Fibroblast of skin of left quadriceps (primary cell): ENCODE measurements at places on chromosomes 7 and 10.

DNA sequence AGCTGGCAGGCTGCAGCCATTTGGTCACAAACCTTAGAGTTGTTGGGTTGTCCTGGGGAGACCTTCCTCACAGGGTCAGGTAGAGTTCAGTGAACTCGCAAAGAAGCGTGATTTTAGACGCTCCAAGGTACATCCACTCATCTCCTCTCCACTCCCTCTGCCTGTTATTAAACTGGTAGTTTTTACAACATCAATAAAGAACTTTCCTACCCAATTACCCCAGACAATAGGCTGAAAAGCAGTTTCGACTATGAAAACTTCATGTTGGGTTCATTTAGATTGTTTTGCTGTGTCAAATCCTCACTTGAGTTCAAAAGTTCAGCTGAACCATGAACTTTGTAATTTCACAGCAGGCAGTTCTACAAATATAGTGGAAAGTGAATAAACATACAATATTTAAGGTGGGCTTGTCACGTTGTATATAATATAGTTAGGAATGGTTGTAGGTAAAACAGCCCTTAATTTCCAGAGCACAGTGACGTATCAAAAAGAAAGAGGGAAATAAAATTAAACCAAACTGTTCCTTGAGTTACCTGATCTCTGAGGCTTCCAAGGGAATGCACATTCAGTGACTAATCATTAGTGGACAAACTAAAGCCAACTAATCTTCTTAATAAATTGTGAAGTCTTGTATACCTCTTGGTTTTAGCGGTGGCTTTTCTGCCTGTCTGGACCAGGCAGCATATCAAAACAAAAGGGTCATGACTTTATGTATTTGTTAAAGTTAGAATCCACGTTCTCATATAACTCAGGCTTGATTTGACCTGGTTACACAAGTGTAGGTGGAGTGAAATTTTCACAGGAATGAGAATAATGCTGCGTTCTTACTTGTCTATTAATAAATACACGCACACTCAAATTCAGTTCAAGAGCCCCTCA lies 100.5 kb downstream of the CYP26A1 start:
- no peak for DNase-seq

GRCh38 chr10:78812571-78813318 lies 256.0 kb upstream of the ZMIZ1 start:
- no peak for DNase-seq

DNA sequence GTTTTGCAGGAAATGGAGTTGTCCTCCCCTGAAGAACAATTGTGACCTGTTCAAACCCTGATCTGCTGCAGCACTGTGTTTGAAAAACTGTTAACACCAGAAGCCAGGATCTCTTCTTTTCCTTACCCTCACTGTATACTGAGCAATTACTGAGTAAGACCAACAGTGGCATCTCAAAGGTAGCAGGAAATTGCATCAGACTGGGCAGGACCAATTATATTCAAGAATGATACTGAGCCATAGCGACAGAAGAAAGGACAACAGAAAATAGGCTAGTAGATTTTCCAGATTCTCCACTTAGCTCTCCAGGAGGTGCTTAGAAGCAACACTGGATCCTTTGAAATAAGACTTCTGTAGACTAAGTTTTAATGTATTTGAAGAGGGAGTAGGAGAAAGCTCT lies 57.4 kb upstream of the INHBA start:
- DNase-seq: no peak

GRCh38 chr10:2205406-2205805 lies 468.1 kb upstream of the ADARB2 start:
- DNase-seq: no peak

DNA sequence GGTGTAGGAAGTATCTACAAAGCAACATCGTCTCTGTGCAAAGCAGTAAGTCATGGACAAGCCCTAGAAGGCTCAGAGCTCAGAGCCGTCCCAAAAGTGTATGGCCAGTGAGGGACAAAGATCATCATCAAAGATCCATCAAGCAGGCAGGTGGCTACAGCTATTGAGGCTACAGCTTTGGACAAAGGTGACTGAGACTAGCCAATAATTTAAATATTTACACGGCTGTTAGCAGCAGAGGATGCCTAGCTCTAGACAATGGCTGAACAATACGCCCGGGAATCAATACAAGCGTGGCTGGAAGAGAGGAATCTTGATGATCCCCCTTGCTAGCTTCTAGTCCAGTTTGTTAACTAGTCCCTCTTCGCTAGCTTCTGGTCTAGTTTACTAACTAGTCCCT lies 17.9 kb downstream of the NMT2 start:
- no peak for DNase-seq

DNA sequence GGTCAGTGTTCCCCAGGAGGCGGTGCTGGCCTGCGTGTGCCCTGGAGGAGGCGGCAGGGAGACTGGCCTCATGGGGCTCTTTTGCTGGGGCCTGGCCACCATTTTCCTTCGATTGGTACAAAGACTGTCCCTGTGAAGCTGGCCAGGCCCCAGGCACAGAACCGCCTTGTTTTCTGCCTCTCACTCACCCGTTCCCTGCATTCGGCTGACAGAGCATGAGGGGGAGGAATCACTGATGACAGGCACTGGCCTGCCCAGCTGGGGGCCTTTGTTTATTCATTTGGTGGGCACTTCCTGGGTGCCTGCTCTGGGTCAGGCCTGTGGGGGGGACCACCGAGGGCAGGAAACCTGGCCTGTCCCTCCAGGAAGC lies 139.2 kb downstream of the FAM53B start:
- DNase-seq: no peak

- DNase-seq: no peak
Measured at GRCh38 chr7:131839967-131840690, 283.7 kb upstream of the PODXL start.

DNA sequence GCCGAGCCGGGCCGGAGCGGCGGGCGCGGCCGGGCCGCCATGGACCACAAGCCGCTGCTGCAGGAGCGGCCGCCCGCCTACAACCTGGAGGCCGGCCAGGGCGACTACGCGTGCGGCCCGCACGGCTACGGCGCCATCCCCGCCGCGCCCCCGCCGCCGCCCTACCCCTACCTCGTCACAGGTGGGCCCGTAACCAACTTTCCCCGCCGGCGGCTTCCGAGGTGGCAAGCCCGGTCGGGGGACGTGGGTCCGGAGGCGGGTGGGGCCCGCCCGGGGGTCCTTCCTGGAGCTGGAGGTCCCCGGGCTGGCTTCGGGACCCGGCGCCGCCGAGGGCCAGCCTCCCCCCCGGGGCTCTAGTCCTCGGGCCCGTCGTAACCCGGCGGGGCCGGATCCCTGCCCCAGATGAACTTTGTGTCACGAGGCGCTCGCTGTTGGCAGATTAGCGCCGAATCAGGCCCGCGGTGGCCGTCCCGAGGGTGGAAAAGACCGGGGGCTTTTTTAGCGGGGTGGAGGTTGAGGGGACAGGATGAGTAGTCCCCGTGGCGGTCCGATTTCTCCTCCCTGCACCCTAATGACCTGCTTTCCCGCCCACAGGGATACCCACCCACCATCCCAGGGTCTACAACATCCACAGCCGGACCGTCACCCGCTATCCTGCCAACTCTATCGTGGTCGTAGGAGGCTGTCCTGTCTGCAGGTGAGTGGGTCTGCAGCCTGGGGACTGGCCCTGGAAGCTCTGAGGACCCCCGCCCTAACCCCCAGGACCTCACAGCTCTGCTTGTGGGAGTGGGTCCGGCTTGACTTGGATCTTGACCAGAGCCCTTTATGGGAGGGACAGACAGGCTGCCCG lies 496 bp downstream of the BRI3 start:
- DNase-seq: no peak

DNA sequence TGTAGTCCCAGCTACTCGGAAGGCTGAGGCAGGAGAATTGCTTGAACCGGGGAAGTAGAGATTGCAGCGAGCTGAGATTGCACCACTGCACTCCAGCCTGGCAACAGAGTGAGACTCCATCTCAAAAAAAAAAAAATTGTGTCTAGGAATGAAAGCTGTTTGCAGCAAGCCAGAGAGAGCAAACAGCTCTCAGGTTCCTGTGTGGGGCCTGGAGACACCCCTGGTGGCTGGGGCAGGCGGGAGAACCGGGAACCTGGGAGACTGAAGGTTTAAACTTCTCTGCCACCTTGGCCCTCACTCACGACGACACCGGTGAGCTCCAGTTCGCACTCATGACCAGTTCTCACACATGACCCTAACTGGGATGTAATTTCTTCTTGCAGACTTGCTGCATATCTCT lies 13.2 kb upstream of the UNCX start:
- DNase-seq: no peak

GRCh38 chr10:7567911-7568620 lies 98.7 kb downstream of the ITIH5 start:
- DNase-seq: no peak
